Thoracic aorta (tissue), 2 donors: ENCODE measurements at places on chromosomes 7 and 10.

- no peak for DNase-seq
These were observed at the start of gene PWWP2B for GRCh38 chr10:132397036-132397541. Gene PWWP2B (plus strand): TSS chr10:132397200. CDS start chr10:132397227, 27 bp downstream.

DNA sequence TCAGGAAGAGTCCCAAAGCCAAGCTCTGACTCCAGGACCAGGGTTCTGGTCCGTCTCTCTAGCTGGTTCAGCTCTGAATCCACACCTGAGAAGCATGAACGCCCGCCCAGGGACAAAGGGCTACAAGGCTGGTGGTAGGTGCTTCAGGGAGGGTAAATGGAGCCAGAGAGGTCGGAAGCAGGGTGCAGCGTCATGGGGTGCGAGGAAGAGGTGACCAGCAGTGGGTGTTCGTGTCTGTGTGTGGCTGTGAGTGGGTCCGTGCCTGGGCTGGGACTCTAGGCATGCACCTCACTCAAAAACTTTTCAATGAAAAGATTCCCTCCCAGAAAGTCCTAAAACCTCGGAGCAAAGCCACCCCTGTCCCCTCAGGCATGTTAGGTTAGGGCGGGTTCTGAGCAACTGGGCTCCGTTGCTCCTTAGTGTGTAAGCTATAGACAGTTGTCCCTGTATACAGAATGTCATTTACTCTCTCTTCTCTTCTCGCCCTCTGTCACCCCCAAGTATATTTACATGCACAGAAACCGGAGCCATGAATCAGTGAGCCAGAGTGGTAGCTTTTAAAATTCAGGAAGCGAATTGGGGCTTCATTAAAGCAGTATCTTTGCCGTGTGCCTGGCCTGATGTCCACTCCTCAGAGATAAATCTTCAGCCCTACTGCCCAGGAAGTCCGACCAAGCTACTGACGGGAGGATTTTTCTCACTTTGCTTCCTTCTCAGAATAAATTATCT, 12.3 kb upstream of the GATA3 start:
- DNase-seq: no peak

- no peak for DNase-seq
These were observed 967 bp downstream of the ELFN1 start for GRCh38 chr7:1670894-1671593.

GRCh38 chr7:40674316-40674715, 539.5 kb downstream of the SUGCT start:
- DNase-seq: no peak

GRCh38 chr10:98878418-98878817, 357.2 kb downstream of the HPSE2 start:
- DNase-seq: no peak

- no peak for DNase-seq
These were observed 22.3 kb upstream of the RET start for GRCh38 chr10:43054593-43054992.

- no peak for DNase-seq
These were observed 25.7 kb upstream of the FBXW4 start for GRCh38 chr10:101720606-101721230.

DNA sequence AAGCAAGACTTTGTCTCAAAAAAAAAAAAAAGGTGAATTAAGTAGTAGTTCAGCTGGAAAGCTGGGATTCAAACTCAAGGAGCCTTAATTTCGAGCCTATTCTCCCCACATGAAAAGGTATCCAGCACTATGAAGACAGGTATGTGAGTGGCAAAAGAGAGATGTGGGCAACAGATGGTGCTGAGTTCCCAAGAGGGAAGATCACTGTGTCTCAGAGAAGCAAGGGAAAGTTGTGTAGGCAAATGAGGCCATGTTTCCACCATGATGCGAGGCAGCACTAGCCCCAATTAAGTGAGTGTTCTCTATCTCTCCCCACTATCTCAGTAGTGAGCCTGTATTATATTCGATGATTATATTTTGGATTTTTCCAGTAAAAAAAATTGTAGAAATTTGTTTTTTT, 19.8 kb upstream of the ST7 start:
- no peak for DNase-seq

- no peak for DNase-seq
These were observed 5.7 kb upstream of the GNAI1 start for GRCh38 chr7:80128918-80129317.

GRCh38 chr10:57844387-57844998, 423.2 kb downstream of the IPMK start:
- DNase-seq: no peak

DNA sequence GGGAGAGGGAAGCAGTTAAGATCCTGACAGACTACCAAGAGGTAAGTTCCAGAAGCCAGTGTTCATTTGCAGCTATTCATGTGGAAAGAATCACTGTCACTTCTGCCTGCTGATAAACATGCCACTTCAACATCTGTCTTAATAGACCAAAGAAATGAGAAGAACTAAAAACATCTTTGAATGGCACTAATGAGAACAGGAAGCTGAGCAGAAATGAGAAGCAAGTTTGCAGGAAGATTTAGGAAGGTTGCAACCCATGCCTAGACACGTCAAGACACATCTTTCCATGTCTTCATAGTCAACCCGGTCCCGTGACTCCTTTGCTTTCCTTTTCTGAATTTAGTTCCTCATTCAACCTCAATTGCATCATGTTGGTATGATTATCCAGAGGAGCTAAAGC, 180.0 kb downstream of the PDE1C start:
- no peak for DNase-seq

- DNase-seq: no peak
These were observed 314.8 kb upstream of the GRM3 start for GRCh38 chr7:86328801-86329433.

DNA sequence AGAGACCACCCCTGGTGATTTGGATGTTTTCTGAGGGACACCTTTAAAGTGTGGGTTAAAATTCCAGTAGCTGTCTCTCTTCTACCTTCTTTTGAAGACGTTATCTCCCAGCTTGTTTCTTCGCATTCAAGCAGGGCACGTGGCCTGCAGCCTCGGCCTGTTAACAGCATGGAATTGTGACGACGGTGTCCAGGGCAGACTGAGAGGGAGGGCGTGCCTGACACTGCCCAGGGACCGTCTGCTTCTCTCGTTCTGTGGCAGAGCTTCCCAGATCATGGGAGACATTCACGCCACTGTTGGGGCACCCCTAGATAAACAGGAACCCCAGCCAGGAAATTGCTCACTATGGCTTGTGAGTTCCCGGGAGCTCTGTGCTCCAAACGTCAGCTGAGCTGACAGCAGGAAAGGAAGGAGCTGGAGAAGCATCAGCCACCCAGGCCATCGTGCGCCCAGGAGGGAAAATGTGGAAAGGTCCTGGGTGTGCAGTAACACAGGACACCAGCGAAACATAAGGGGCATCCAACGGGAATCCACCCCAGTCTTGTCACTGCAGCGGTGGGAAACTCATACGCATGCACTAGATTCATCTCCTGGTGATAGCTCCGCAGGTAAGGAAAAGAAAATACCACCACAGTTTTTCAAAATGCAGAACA, 41.1 kb upstream of the RBM33 start:
- no peak for DNase-seq

DNA sequence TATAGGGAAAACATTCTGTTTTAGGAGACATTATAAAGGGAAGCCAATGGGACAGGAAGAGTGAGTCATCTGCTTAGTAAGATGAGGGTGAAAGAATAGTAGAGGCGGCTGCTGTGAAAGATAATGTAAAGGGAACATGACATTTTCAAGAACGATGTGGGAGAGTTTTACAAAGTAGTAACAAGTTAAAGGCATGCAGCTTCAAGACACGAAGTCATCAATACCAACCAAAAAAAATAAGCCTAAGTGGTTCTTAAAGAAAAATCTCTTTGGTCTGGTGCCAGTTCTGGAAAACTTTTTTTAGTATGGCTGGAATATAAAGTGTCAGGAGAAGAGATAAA, 6.1 kb downstream of the GSTO1 start:
- DNase-seq: no peak

GRCh38 chr7:74454021-74454924, 567 bp downstream of the GTF2IRD1 start:
- DNase-seq: no peak

DNA sequence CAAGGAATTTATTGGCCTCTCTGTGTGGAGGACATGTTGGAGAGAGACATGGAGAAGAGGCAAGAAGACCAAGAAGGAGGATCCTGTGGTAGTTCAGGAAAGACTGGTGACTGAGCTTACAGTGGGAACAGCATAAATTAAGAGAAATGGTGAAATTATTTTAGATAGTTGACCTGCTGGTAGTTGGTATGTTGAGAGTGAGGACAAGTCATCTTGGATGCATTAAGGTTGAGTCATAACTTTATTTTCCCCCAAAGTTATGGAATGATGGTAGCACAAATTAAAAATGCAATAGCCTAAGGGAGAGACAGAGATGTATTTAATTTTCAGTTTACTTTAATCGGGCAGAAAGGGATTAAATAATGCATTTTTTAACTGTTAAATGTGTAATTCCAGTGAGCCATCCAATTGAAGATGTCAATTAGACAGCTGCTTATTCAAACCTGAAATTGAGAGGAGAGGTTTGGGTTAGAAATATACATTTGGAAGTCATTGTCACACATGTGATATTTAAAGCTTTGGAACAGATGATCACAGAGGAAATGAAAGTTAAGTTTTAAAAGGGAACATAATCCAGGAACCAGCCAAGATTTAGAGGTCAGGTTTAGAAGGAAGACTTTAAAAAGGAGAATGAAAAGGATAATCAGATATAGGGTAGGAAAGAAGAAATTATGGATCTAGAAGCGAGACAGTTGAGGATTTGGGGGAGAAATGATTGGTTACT, 80.6 kb downstream of the DGKB start:
- DNase-seq: no peak

DNA sequence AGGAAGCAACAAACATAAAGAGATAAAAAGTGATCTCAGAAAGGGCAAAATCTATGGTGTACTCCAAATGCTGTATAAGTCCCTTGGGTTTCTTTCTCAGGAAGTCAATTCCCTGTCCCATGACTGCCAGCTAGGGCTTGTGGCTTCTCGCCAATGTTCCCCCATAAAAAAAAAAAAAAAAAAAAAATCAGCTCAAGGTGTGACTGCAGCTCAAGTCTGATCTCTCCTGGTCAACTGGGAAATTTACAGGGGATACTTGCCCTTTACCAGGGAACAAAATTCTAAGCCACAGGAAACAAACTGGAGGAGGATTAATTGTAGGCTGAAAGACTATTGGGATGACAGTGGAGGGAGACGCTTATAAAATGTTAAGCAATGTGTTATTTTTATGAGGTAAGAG, 76.0 kb downstream of the PCGF5 start:
- no peak for DNase-seq

DNA sequence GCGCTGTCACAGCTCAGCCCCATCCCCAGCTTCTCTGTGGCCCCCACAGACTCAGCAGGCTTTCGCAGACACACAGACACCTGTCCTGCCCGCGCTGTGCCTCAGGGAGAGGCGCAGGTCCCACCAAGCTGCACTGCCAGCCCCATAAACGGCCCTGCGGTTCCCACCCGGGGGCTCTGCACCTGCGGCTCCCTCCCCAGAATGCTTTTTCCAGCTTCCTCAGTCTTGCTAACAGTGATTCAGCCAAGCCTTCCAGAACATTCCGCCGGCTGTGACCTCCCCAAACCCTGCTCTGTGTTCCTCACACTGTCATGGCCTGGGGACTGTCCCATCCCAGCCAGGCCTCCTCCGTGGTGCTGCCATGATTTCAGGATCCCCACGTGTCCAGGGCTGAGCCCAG, 27.8 kb upstream of the TNRC18 start:
- DNase-seq: no peak

- DNase-seq: no peak
These were observed 20.6 kb downstream of the BBIP1 start for GRCh38 chr10:110898391-110898790.

DNA sequence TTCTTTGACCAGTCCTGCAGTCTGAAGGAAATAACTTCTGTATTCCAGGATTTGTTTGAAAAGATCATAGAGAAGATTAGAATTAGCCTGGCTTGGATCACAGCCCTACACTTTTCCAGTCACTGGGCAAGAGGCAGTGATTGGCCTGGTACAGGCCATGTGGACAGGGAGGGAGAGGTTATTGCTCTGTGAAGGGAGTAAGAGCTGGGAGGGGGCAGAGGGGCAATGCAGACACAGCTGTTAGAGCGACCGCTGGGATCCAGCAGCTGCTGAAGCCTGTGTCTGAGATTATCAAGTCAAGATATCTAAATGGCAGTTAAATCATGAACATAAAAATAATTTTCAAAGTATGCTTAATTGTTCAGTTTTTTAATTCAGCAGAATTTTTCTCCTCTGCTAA, 257.3 kb downstream of the SDK1 start:
- DNase-seq: no peak

GRCh38 chr10:58622246-58622645, 109.6 kb downstream of the BICC1 start:
- DNase-seq: no peak

- no peak for DNase-seq
These were observed 48.3 kb downstream of the NOD1 start for GRCh38 chr7:30430276-30430675.

DNA sequence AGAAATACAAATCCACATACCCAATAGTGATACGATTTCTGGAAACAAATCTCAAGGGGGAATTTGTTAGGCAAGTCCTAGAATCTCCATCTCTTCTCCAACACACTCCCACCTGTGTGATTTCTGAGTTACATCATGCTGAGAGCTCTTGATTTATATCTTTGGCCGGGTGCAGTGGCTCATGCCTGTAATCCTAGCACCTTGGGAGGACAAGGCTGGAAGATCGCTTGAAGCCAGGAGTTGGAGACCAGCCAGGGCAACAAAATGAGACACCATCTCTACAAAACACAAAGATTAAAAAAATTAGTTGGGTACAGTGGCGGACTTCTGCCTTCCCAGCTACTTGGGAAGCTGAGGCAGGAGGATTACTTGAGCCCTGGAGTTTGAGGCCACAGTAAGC, 1.5 kb upstream of the MTPN start:
- no peak for DNase-seq

DNA sequence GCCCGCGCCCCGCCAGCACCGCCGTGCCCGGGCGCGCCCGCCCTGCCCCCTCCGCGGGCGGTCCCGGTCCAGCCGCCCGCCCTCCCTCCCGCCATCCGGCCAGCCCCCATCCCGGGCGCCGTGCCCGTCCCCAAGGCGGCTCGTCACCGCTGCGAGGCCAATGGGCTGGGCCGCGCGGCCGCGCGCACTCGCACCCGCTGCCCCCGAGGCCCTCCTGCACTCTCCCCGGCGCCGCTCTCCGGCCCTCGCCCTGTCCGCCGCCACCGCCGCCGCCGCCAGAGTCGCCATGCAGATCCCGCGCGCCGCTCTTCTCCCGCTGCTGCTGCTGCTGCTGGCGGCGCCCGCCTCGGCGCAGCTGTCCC, at the start of gene HTRA1:
HTRA1 (plus strand) TSS at position 187 of the 362 bp plus-strand sequence; CDS start at position 287, 100 bp downstream.
- DNase-seq: no peak

GRCh38 chr7:56091591-56091990, 1.2 kb downstream of the PHKG1 start:
- DNase-seq: peak; percentile 62

- no peak for DNase-seq
These were observed 29.7 kb downstream of the AGAP3 start for GRCh38 chr7:151115836-151116418.
